ENCODE measurements at places on chromosomes 11 and 22. TPM values are rescaled to one million over a fixed set of nuclear protein-coding genes. Genes with fewer than 3 reads are reported as not detected.

DNA sequence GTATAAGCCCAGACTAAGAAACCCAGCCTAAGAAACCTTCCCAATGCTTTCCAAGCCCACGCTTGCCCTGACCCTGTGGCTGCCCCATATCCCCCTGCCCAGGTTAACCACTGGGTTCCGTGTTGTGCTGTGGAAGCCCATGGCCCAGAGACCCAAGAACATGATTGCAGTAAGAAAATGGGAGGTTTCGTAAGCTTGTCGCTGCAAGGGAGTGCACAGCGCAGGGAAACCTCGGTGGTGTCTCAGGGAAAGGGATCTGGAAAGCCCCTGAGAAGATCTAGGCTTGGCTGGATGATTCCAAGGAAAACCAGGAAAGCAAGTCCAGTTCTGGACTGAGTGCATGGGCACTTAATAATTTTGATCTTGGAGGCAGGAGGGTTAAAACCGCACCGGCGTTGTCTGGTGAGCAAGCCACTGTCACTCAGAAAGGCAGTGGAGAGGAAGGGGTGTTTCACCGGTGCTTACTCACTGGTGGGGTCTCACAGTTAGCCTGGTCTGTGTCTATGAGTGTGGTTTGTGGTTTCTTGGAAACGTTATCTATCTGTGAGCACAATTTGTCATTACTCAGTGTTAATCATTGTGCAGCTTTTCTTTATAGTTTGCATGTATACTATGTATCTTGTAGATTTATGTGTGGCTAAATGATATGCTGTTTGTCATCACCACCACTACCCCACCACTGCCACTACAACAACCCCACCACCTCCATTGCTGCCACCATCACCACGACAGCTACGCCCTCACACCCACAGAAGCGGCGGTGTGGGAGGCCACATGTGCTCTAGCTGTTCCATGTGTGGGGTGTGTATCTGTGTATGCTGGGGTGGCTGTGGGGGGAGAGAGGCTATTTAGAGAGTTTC is 53.3 kb upstream of the PRDM11 start:
- peak; percentile 66 for DNase-seq

- DNase-seq = no peak
These were observed 791.2 kb upstream of the FAT3 start for GRCh38 chr11:91433284-91434010.

GRCh38 chr11:10414659-10415058 is 40.4 kb upstream of the AMPD3 start:
- DNase-seq = peak; percentile 50

Gene CCDC87
- 0.45 TPM for total RNA-seq

Gene OSM
- total RNA-seq = not detected

Gene SLC22A9
- total RNA-seq = not detected
